EH (cell line): ENCODE measurements at places on chromosomes 1 and 21.

- DNase-seq, result no peak
Measured at GRCh38 chr1:53575141-53575954, 116.1 kb downstream of the DMRTB1 start.

DNA sequence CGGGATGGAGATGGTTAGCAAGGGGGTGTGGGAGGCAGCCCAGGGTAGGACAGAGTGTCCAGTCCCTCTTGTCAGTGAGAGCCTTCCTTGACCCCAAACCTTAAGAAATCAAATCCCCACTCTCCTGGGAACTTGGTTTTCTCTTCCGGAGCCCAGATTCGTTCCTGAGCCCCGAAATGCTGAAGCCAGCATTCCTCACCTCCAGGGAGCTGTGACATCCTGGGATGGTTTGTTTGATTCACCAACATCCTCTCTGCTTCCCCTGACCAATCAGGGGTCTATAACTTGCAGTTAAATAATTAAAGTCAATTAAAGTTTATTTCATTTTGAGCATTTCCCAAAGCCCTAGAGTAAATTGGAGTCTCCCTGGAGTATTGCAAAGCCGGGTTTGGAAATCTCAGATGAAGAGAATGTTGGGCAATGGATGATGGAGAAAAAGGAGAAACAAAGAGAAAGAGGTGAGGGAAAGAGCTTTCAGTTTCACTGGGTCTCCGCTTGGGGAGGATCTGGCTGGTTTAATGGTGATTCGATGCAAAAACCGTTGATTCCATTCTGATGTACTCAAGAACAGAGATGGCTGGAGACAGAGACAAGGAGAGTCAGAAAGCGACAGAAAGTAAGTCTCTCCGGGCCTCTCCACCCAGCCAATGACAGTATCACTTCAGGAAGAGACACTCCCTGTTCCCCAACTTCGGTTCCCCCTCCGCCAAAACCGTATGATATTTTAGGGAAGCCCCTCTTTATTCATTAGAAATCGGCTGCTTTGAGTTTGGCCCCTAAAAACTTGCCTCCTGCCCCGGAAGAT, 12.8 kb upstream of the ALX3 start:
- peak; percentile 17 for DNase-seq

- no peak for DNase-seq
Measured at GRCh38 chr1:148362216-148362611, 120.9 kb downstream of the PPIAL4G start.

DNA sequence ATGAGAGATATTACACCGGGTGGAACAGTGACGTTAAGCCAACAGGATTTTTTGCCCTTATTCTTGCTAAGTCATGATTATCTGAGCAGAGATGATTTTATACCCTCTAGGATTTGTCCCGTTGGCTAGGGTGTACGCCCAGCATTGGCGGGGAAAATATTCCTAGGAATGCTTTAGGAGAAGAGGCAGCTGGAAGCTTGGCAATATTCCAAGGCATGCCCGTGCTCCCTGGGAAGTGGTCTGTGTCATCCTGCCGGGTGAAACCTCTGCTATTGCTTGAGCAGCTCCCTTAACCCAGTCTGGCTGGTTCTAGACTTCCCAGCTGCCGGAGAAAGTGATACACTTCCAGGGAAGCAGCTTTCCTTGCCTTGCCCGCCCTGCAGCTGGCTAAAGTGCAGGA, 16.2 kb downstream of the CHRNB2 start:
- DNase-seq, result peak; percentile 58

GRCh38 chr1:203059485-203059884, 26.3 kb downstream of the MYOG start:
- no peak for DNase-seq

DNA sequence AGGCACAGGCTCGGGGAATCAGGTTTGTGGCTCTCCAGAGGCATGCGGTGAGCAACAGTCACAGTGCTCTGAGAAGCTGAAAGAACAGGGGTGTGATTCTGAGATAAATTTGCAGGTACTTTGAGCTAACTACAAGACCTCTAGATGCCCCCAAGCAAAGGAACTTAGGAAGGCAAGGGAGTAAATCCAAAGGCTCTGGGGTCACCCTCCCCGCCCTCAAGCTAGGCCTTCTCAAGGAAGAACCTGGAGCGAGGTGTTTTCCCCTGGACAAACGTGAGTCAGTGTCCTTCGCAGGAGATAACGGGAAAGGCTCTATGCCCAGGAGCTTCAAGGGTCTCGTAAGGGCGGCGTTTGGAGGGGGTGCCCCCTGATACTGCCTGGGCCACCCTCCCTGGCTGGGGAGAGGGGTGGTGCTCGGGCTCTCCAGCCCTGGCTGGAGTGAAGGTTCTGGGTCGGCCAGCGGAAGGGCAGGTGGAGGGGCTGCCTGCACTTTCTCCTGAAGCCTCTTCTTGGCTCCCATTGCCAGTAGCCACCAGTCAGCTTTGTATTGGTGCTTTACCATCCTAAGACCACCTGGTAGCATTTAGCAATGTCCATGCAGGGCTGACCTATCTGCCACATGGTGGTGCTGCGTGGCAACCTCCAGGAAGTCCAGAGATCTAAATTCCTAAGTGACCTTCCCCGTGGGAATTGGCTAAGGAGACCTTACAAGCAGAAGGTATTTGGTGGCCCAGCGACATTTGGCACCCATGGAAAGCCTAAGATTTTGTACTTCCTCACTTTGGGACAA, 44.0 kb downstream of the GPR161 start:
- peak; percentile 39 for DNase-seq

- DNase-seq, result no peak
Measured at GRCh38 chr1:189463166-189463565, 1014.5 kb downstream of the BRINP3 start.
